GDM1 (cell line): ENCODE measurements at places on chromosomes 7 and 10.

- DNase-seq, result peak; percentile 40
Measured at GRCh38 chr10:8133146-8133545, 78.7 kb downstream of the GATA3 start.

GRCh38 chr10:32318476-32318896 is 28.5 kb downstream of the EPC1 start:
- DNase-seq, result no peak

DNA sequence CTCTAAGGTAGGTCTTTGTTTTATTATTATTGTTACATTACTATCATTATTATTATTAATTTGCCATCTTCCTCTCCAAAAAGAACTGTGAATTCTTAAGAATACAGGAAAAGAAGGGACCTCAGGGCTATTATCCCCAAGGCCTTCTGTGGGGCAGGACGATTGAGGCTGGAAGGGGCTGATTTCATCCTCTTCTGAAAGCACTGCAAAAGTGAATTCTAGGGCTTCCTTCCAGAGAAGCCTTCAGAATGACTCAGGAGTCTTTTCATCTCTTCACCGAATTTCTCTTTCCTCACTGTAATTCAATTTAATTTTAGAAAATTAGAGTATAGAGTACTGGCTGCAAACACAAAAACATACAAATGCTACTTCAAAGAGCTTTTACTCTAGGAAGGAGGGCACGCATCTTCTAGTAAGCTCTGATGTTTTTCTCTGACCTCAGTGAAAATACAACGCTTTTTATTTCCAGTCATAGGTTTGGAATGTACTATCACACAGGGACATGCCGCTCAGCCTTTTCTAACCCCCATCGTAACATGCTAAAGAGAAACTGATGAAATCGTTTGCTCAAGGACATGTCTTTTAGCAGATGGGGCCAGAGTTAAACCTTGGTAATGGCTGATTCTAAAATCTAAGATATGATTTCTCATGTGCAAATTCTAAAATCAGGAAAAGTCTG is 280.2 kb upstream of the PITRM1 start:
- no peak for DNase-seq

GRCh38 chr10:19245889-19246752 is 197.5 kb downstream of the MALRD1 start:
- no peak for DNase-seq

- DNase-seq, result no peak
Measured at GRCh38 chr10:125928928-125929585, 32.7 kb downstream of the FANK1 start.

DNA sequence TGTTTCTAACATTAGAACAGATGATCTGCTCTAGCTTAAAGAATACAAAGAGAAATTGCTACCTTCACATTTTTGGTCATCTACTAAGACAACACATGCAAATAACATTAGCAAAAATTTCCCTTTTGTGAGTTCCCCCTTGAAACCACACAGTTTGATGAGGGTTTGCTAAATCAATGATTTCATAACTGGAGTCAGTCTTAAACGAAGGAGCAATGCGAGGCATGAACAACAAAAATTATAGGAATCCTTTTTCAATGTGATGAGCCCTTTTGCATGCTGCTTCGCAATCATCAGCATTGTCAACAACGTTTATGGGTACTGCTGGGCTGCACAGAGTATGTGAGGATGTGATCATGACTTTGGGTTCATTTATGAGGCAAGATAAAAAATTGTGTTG is 286.4 kb downstream of the C7orf25 start:
- no peak for DNase-seq

DNA sequence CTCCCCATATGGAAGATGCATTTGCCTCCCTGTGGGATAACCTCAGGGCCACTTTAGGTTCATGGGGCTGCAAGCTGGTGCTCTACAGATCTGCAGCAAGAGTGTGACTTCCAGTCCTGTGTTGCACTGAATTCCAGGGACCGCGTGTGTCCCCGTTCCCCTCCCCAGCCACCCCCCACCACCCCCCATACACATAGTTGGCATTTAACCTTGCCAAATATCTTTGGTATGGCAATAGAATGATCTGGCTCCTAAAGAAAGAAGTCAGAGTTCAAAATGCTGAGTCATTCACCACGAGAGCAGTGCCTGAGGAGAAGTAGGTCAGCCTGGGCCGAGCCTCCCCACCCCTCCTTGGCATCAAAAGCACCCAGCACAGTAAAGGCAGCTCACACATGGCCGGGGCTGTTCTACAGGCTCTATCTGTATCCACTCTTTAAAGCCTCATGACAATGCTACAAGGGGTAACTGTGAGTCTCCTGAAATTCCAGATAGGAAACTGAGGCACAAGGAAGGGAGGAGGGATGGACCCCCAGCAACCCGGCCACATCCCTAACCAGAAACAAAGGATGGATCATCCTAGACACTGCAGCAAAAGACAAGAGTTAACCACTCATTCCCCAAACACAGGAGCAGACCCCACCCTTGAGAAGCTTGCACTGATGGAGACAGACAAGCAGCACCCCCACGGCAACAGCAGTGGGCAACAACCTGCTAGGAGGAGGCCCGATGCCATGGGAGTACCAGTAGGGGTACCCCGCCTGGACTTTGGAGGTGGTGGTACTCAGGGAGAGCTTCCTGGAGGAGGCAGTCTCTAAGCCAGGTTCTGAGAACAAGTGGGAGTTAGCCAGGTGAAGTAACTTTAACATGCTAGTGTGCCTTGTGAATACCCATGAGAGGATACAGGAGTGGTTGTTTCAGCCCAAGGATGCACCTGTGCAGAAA is 70.3 kb upstream of the NANOS1 start:
- DNase-seq, result peak; percentile 13

DNA sequence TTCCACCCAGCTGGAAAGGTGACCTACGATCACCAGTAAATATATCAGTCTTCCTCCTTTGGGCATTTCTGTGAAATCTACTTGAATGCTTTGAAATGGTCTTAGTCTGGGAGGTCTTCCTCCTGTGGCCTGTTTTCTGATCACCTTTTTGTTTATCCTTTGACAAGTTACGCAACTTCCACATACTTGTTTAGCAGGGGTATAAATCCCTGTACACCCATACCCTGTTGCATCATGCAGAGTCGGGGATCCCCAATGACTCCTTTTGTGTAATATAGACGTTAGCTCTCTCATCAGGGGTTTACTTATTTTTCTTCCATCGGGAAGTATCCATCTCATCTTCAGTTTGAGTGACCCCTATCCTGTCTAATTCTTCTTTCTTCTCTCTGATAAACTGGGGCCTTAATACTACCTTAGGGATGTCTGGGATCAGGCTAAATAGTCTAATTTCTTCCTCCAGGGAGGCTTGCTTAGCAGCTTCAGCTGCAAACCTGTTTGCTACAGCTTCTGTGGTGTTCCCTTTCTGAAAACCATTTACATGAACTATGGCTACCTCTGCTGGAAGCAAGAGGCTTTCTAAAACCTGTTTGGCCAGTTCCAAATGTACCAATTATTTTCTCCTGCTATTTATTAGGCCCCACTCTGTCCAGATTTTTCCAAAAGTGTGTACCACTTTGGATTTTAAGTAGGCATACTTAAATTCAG is 25.8 kb downstream of the MAPK8 start:
- no peak for DNase-seq

- no peak for DNase-seq
Measured at GRCh38 chr10:25327273-25327672, 152.5 kb downstream of the GPR158 start.

- no peak for DNase-seq
Measured at GRCh38 chr7:56110611-56111010, 4.3 kb upstream of the CHCHD2 start.

DNA sequence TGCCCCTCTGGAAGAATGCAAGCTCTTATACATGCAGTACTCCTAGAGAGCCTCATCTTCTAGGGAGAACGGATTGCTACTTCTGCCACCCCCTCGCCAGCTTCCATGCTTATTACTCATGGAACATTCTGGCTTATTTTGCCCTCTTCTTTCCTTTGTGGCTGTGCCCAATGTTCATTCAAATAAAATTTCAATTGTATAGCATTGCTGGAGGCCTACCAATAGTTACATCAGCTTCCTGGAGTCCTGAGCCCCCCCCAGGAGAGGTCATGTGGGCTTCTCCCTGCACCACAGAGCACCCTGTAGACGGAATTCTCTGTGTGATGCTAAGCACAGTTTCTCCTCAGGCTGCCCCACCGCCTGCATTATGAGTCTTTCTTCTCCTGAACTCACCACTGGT is 1094.0 kb downstream of the KCNMA1 start:
- DNase-seq, result no peak

- no peak for DNase-seq
Measured at GRCh38 chr10:90222372-90222771, 521.0 kb downstream of the KIF20B start.

- no peak for DNase-seq
Measured at GRCh38 chr10:33027088-33027487, 69.1 kb upstream of the ITGB1 start.

- DNase-seq, result no peak
Measured at GRCh38 chr7:47249361-47249760, 332.6 kb downstream of the TNS3 start.

GRCh38 chr7:19442016-19442785 is 266.6 kb downstream of the POLR1F start:
- DNase-seq, result no peak

DNA sequence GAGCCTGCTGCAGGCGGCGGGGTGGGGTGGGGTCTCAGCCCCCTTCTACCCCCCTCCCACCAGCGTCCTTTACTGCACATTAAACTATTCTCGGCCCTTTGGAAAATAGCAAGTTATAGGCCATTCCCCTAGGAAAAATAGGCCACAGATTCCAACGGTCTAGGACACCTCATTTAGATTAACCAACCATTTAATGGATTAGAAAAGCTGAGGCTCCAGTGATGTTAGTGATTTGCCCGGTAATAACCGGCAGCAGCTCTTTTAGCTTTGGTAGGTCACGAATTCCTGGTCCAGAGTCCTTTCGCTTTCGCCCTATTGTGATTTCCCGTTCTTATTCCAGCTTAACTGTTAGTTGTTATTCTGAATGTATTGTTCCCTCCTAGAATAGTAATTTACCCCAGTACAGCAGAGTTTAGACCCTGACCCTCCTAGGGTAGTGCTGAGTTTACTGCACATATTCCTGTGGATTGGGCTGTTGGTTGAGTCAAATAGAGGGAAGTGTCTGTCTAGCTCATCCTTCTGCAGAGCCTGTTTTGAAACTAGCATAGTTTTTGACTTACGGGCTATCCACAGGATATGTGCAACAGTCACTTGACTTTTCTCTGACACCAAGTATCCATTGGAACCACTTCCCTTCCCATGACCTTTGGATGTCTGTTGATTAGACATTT is 754 bp downstream of the GSTO1 start:
- DNase-seq, result no peak

DNA sequence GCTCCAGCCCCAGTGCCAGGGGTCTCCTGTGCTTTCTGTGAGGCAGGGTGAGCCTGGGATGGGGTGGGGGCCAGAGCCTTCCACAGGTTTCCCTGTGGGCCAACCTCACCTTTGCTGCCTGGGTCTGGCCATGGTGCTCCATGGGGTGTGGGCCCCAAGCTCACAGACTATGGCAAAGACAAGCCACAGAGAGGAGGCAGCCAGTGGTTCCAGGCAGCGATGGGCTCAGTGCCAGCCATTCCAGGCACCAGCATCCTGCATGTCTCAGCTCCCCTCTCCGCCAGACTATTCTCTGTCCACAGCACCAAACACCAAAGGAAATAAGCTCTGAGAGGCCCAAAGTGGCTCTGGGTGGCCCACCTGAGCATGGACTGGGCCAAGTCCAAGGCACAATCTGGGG is 133.5 kb downstream of the PTPN20 start:
- no peak for DNase-seq

GRCh38 chr10:71354776-71355175 is 35.7 kb downstream of the SLC29A3 start:
- no peak for DNase-seq

DNA sequence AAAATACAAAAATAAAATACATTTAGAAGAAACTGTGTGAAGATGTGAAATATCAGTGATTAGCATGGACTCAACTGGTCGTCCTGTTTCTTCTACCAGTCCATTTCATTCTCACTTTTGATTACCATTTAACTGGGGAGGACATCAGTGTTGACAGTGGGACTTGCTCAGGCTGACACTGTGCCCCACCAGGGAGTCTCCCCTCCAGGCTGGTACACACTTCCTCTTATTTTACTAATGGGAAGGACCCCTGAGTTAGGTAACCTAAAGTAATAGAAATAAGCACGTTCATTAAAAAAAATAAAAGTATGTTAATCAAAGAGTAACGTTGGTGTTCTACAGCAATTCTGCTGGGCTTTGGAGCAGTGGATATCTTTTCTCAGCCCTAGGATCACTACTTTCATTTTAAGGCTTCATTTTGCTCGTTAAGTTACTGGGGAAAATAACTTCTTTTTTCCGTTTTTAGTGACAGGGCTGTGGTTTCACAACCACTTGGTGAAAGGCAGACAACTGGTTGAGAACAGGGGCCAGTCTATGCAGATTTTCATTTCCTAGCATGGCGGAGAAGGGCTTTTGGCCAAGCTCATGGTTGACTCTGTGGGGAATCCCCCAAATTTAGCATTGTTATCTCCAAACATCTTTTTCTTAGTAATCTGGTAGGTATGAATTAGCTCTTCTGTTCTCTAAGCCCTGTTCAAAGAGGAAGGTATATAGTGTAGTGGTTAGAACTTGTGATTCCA is 2.1 kb downstream of the SNX10 start:
- no peak for DNase-seq

- DNase-seq, result no peak
Measured at GRCh38 chr7:47089068-47089417, 492.9 kb downstream of the TNS3 start.

- no peak for DNase-seq
Measured at GRCh38 chr7:138710536-138711385, 9.6 kb upstream of the SVOPL start.

- no peak for DNase-seq
Measured at GRCh38 chr10:116472891-116473290, 45.2 kb downstream of the PNLIPRP3 start.

DNA sequence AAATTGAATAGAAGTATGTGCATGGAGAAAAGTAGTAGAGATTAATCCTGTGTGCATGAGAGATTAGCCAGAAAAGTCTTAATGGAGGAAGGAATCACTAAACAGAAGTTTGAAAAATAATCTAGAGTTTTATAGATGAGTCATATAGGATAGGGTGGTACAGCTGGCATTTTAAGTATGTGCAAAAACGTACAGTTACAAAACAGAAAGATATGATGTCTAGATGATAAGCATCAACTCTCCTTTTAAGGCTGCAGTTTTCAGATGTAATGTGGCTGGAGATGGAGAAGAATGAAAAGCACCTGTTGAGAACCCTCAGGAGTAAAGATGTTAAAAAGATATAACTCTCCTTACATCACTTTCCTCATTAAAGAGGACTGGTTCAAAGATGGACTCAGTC is 271.3 kb downstream of the STK31 start:
- no peak for DNase-seq

GRCh38 chr10:38143587-38143986 is 49.5 kb downstream of the ZNF37A start:
- no peak for DNase-seq
